ENCODE measurements at places on chromosomes 1 and 21.

GRCh38 chr1:5632224-5632623 lies 360.0 kb downstream of the NPHP4 start:
- DNase-seq = no peak

- DNase-seq = no peak
These were observed 68.5 kb downstream of the ATP2B4 start for GRCh38 chr1:203695116-203695515.

GRCh38 chr1:229769006-229769405 lies 143.0 kb downstream of the URB2 start:
- DNase-seq = no peak

DNA sequence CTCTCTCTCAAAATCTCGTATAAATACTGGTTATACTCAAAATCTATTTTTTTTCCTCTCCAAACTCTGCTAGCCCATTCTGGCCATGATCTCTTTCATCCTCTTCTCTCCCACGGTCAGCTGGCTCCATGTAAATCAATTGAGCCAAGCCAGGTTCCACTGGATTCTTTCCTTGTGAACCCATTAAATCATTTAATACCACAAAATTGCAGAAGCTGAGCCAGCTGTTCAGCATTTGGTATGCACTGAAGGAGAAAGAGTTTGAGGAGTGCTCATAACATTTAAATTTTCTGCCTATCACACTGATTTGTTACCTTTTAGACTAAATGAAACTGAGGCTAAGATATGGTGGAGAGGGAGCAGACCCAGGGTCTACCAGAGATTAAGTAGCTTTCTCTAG lies 29.1 kb upstream of the TADA1 start:
- no peak for DNase-seq

DNA sequence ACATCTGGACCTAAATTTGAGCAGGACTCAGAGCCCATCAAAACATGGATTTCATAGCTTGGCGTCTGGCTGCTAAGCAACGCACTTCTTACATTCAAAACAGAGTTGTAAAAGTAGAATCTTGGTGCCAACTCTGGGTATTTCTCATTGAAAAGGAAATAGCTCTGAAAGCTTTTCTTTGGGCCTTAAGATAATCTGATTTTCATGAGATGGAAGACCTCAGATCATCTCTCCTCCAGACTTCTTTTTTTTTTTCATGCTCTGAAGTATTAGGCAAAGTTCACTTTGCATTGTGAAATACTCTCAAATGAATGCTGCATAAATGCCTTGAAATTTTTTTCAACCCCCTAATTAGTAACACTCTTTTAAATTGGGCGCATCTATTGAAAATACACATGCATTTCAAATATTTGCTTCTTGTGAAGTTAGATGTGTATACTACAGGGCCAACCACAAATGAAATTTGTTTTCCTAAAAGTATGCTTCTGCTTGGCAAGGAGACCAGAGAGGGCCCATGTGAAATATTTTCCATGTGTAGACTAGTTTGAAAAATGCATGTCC lies 4.2 kb downstream of the ADAMTS5 start:
- DNase-seq = no peak

DNA sequence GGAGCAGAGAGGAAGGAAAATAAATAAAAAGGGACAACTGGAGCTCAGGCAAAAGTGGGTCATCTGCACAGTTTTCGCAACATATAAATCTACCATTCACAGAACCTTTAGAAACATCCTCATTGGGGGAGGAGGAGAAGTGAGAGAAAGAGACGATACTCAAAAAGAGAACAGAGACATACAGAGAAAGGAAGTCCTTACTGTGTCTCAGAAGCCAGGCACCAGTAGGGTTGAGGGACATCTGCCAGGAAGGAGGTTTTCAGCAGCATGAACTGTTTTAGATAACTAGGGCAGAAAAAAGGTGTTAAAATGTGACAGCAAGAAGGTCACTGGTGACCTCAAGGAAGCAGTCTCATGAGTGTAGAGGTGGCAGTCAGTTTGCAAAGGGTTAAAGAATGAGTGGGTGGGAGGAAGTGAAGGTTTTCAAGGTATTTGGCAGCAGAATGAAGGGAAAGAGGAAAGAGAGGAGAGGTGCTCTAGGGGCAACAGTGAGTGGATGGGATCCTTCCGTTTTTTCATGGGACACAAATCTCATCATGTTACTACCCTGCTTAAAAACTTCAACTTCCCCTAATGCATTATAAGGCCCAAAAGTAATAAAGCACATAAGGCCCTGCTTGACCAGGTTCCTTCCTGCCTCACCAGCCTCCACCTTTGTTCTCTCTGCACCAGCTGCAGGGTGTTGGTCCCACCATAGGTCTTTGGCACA lies 9.5 kb downstream of the JAK1 start:
- DNase-seq = no peak

DNA sequence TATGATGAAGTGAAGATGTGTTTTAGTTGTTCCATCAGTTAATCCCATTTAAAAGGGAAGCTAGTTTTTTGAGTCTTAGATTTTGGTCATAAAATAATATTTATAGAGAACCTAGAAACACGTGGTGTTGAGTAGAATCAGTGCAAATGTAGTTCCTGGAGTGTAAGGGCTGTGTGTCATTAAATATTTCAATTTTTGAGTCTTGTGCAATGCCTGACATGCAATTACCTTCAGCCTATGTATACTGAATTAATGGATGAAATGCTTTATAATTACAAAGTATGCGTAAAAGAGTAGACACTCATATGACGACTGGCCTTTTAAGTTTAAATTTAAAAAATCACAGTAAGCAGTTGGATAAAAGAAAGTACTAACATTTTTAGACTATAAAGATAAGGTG lies 75.0 kb downstream of the NEK7 start:
- no peak for DNase-seq

- DNase-seq = no peak
These were observed 584.0 kb upstream of the TMPRSS15 start for GRCh38 chr21:18987520-18988026.

- DNase-seq = no peak
These were observed 168.5 kb downstream of the ACTL8 start for GRCh38 chr1:17923666-17924065.

GRCh38 chr1:13816016-13816760 lies 116.2 kb downstream of the PRDM2 start:
- DNase-seq = no peak

DNA sequence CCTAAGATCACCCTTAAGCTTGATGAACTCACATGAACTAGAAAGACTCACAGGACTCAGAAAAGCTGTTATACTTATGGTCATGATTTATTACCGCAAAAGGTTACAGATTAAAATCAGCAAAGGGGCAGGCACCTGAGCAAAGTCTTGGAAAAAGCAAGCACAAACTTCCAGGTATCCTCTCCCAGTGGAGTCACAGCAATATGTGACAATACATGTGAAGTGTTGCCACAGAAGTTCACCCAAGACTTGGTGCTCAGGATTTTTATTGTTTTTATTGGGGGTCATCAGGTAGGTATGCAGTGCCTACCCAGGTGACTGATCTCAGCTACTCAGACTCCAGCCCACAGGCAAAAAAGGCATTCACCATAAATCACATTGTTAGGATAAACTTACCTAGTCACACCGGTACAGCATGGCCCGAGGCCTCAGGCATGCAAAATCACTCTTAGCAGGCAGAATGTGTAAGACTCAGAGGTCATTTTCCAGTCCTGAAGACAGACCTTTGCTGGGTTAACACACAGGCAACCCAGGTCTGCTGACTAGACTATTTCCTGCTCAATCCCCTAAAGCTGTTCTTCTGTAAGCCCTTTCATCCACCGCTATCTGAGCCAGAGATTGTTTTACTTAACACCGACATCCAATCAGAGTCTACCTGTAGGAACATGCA lies 55.6 kb downstream of the SSX2IP start:
- DNase-seq = peak; percentile 98

- no peak for DNase-seq
These were observed 5.2 kb downstream of the ADPRS start for GRCh38 chr1:36093929-36094328.

GRCh38 chr1:166600574-166600973 lies 238.7 kb upstream of the POGK start:
- no peak for DNase-seq

DNA sequence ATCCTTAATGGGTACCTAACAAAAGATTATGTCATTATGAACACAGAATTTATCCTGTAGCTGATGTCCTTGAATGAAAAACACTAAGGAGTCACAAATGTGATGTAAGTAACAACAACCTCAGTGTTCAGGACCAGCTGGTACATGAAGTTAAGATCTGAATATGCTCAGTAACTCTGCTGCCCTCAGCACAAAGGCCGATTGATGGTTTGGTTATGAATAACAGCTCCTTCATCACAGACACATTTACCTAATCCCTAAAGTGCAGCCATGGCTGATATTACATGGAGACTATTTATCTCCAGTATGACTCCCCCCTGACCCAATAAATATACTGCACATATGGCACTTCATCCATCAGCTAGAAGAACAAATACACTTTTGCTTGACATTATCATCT lies 75.2 kb downstream of the PLPPR5 start:
- no peak for DNase-seq

DNA sequence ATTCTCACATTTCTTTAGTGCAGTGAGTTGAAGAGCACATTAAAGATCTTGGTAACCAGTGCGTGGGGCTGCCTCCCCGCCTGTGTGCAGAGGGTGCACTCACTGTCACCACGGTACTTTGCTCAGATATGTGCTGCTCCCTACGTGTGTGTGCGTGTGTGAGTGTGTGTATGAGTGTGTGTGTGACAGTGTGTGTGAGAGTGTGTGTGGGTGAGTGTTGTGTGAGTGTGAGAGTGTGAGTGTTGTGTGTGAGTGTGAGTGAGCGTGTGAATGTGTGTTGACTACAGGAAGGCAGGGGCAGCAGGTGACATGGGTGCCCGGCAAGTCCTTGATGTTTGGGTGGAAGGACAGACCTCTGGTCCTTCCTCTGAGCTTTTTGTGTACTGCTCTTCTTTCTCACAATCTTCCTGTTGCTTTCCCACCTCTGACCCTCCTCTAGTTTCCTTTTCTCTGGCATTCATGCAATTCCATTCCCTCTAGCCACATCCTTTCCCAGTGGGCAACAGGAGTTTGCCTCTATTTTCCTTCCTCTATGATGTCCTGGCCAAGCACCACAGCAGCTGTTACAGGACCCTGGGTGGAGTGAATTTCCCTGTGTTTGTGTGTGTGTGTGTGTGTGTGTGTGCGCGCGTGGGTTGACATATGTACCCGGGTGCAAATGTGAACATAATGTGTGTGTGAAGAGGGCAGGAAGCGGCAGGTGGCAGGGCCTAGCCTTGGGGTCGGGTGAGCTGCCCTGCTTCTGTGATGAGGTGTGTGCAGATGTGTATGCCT lies 19.8 kb downstream of the LHX4 start:
- DNase-seq = no peak

DNA sequence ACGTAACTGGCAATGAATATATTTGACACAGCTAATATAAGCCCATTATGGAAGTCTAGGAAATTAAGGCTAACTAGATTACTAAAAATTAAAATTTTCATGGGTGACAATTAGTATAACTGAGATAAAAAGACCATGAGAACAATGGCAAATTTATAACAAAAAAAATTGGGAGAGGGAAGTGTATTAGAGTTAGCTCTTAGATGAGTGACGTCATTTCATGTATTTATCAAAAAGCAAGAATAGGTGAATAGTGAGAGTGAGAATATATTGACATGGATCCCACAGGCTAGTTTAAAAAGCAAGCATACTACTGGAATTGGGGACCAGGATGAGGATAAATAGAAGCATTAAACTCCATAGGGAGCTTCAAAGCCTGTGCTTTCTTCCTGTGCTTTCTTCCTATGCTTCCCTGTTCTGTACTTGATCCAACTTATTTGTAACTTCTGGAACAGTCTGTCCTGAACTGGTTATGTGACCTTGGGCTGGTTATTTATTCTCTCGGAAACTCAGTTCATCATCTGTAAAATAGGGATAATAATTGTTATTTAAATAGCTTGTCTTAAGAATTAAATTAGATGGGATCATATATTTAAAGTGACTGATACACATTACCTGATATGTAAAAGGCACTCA lies 9.1 kb downstream of the BCL9 start:
- no peak for DNase-seq

DNA sequence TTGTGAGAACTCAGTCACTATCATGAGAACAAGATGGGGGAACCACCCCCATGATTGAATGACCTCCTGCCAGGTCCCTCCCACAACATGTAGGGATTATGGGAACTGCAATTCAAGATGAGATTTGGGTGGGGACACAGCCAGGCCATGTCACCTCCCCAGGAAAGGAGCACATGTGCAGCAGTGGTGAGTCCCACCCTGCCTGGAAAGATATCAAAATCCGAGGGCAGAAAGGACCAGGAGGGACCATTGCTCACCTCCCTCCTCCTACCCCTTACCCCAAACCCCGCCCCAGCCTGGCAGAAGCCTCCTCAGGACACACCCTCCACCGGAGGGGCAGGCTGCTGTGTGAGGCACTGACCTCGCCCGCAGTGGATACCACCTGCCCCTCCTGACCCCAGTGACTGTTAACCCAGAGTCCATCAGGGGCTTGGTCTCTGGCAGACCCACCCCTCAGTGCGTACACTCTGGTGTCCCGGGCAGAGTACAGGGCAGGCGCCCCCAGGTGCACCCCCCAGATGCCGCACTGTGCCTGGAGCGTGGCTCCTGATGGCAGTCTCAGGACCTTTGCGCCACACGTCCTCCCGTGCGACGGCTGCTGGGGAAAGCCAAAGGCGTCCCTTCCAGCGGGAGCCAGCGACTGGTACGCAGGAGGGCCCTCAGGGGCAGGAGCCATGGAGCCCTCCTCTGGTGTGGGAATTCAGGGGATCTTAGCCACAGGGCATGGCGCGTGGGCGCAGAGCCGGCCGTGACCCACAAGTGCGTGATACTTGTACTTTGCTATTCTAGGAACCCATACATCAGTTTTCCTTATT lies 20.9 kb downstream of the PDXK start:
- no peak for DNase-seq

- DNase-seq = no peak
These were observed 29.1 kb upstream of the IRF2BP2 start for GRCh38 chr1:234638832-234639799.

DNA sequence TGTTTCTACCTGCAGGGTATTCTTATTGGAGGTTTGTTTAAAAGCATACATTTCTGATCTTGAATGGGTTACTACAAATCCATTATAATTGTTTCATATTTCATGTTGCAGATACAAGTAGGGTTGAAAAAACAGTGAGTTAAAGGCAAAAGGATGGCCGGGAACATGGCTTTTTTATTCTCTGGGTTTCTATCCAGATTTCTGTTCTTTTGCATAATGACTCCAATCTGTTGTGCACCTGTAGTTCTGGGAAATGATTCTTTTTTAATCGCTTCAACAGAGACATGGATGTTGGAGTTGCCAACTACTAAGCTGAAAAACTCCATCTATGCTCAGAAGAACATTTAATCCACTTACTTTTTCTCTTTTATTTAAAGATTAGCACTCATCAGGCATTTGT lies 2.7 kb upstream of the ADAMTS1 start:
- DNase-seq = no peak

DNA sequence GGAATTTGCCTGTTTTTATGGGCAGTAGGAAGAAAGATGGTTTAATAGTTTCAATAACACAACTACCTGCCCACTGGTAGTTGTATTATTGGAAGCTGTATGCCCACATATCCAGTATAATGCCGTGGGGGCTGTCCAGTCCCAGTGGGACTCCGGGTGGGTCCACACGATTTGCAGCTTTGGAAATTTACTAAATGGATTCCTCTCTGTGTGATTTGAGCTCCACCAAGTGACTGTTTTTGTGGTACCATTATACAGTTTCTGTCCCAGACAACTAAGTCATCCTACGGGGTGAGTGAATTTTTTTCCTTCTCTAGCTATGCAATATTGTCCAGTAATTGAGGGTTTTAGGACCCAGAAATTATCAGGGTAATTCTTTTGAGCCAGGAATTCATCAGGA lies 86.8 kb downstream of the PLA2G4A start:
- no peak for DNase-seq

- DNase-seq = no peak
These were observed 160.3 kb downstream of the PTPRU start for GRCh38 chr1:29396438-29397255.

GRCh38 chr1:91591175-91591974 lies 90.7 kb downstream of the CDC7 start:
- DNase-seq = no peak

Measured in foreskin keratinocyte (primary cell).